AML-193 (cell line): ENCODE measurements at places on chromosomes 5 and 9.

DNA sequence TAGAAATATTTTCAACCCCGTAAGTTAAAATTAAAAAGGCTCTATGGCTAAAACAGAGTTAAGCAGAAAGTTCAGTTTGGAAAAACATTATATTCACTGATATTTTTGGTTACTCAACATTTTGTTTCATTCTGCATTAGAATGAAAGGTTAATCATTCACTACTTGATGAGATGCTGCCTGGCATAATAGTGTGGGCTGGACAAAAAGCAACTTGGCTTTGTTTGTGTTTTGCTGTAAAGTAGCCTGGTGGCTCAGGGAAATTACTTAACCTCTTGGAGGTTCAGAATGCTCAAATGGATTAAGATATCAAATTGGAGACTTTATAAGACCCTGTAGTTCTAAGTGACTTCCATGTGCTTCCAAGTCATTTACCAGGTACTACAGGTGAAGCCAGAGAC, 367.4 kb upstream of the TRPC7 start:
- no peak for DNase-seq

DNA sequence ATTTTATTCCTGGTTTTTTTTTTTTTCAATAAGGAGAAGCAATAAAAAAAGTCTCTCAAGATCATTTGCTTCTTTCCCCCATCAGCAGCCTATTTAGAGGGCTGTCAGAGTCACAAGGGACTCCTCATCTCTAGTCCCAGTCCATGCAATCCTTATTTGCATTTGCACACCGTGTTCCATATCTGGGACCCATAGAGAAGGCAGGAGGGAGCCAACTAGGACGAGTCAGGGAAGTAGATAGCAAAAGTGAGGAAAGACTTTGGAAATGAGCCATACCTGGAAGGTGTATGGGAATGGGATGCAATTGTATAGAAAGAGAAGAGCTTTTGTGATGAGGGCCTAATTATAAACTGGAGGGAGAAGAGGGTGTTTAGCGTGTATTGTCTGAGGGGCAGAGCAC, 160.0 kb downstream of the PIK3R1 start:
- DNase-seq = no peak

- DNase-seq = no peak
Observed at GRCh38 chr5:172111852-172112225, 76.2 kb downstream of the STK10 start.

GRCh38 chr5:126509339-126509738, 85.7 kb downstream of the ALDH7A1 start:
- no peak for DNase-seq

- DNase-seq = no peak
Observed at GRCh38 chr5:142568996-142569335, 116.9 kb downstream of the FGF1 start.

DNA sequence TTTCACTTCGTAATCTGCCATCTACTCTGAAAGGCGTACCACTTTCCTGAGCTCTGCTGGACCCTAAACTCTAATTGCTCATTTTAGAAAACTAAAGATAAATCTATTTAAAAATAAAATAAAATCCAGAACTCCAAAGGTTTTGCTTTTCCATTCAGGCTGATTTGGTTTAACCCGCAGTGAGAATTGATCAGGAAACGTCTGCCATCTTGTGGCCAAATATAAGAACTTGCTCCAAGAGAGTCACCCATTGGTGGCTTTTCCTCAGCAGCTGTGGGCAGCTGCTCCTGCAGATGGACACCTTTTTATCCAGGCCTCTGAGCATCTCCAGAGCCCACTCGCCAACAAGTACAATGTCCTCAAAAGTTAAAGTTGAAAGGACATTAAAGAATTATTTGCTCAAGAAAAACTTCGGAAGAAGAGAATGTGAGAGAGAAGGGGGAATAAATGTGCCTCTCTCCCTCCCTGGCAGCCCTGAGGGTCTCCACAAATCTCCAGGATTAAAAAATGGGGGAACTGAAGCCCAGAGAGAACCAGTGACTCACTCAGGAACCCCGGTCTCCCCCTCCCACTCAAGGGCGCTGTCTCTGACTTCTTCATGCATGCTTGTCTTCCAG, 4.1 kb downstream of the SAXO1 start:
- DNase-seq = peak; percentile 40
